ENCODE measurements at places on chromosomes 1 and 21. TPM values are rescaled to one million over a fixed set of nuclear protein-coding genes. Genes with fewer than 3 reads are reported as not detected.

KCNA2 gene
- not detected for total RNA-seq

KCNJ15 gene
- 1.7 TPM for total RNA-seq

CD84 gene
- not detected for total RNA-seq

ANKRD35 gene
- total RNA-seq: 5.5 TPM

TNFRSF1B gene
- total RNA-seq: 43.0 TPM

NHLH2 gene
- not detected for total RNA-seq

GJB5 gene
- total RNA-seq: not detected

FAM167B gene
- total RNA-seq: 0.66 TPM

LENEP gene
- total RNA-seq: not detected

OR2L5 gene
- not detected for total RNA-seq

CLDN19 gene
- total RNA-seq: not detected

CFHR2 gene
- total RNA-seq: not detected

FMO5 gene
- total RNA-seq: 1.3 TPM

NPPA gene
- not detected for total RNA-seq

EPHA2 gene
- 4.2 TPM for total RNA-seq

NHLH1 gene
- not detected for total RNA-seq

ABCD3 gene
- 43.3 TPM for total RNA-seq

OXCT2 gene
- total RNA-seq: 4.1 TPM

FCAMR gene
- not detected for total RNA-seq

HNRNPR gene
- total RNA-seq: 43.7 TPM

SPRR1B gene
- not detected for total RNA-seq

RBM11 gene
- not detected for total RNA-seq

LYPLAL1 gene
- 44.8 TPM for total RNA-seq

TNFSF4 gene
- total RNA-seq: 0.87 TPM

ANGPTL1 gene
- total RNA-seq: 8.1 TPM

SIPA1L2 gene
- 1.3 TPM for total RNA-seq

HAPLN2 gene
- total RNA-seq: not detected

EFCAB7 gene
- total RNA-seq: 10.3 TPM

AGL gene
- total RNA-seq: 22.8 TPM

RGS1 gene
- total RNA-seq: not detected

OR10J1 gene
- total RNA-seq: not detected

KRTAP12-2 gene
- not detected for total RNA-seq

HMGCS2 gene
- total RNA-seq: not detected

EEIG2 gene
- total RNA-seq: 33.9 TPM

ADGRL4 gene
- 6.9 TPM for total RNA-seq

TSTD1 gene
- total RNA-seq: 34.8 TPM

NPHS2 gene
- not detected for total RNA-seq

FCRL5 gene
- total RNA-seq: not detected

KIRREL1 gene
- total RNA-seq: 97.7 TPM

OPTC gene
- not detected for total RNA-seq

Data from smooth muscle cell of trachea (primary cell).